Right lobe of liver (tissue), 6 donors: ENCODE measurements at places on chromosomes 4 and X. TPM values are rescaled to one million over a fixed set of nuclear protein-coding genes. Genes with fewer than 3 reads are reported as not detected.

DNA sequence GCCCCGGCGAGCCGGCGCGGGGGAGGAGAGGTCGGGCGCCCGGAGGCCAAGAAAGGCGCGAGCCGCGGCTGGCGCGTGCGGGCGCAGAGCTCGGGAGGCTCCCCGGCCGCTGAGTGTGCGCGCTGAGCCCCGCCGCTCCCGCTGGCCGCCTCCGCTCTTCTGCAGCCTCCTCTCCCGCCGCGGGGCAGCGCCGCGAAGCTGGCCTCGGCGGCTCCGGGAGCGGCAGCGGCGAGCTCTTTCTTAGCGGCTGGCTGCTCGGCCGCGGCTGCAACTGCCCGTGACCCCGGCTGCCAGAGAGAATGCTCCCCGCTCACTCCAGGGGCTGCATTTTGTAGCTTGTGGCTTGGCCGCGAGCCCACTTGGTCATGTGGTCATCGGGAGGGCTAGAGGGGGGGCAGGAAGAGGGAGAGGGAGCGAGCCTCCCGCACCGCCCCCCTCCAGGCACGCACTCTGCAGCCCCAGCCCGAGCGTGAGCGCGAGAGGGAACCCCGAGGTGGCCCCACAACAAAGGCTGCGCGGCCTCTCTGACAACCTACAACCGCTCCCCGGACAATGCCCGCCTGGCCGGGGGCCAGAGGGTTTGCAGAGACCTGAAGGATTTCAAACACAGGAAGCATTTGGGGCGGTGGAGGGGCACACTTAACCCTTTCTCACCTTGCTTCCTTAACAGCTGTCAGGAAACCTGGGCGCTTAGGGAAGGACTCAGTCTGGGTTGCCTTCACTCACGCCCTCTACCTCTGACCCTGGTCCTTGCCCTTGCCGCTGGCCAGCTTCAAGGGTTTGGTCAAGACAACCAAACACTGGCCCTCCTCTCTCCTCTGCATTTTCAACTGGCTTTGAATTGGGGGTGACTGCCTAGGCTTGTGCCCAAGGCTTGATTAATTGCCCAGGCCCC, at the start of gene APLN:
Gene APLN, minus strand, starts transcription at position 305 of the 895 bp plus-strand sequence. CDS start 326 bp downstream, outside the sequence.
- H3K4me3 ChIP-seq = peak within 1 kb of the TSS; percentile 45
- no peaks in the 10 kb centered on the region for H3K27me3 ChIP-seq
- H3K27ac ChIP-seq = no peak within 1 kb of the TSS
- peaks cover 4% of the 10 kb centered on the region for H3K4me1 ChIP-seq

DNA sequence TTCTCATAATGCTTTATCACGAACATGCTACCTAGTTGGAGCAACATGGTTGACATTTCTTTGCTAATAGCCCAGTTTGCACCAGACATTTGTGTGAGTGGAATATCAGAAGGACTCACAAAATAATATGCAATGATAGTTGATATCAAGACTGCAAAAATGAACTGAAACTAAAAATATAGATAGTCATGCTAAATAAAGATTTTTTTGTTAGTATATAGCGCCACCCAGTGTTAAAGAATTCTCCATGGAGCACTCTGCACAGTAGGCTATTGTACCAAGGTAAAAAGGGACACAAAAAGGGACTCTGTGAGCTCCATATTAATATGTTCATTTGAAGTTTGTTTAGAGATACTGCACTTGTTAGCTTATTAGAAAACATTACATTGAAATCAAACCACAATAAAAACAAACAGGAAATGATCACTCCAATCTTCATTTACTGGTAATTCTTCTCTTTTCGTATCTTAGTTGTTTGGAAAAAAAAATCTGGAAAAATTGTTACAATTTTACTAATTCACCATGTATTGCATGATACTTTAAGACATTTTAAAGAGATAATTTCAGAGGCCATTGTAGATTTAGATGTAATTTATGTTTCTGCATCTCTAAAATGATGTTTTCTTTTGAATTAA, 1509.6 kb downstream of the ADGRL3 start:
- no peaks in the 10 kb centered on the region for H3K4me1 ChIP-seq
- DNase-seq = no peak
- no peaks in the 10 kb centered on the region for H3K36me3 ChIP-seq
- no peak overlapping the region for H3K4me3 ChIP-seq

GRCh38 chr4:74439952-74440351, 5.0 kb upstream of the AREG start:
- DNase-seq = no peak
- H3K4me3 ChIP-seq = no peak overlapping the region
- H3K4me1 ChIP-seq = no peaks in the 10 kb centered on the region
- H3K36me3 ChIP-seq = no peaks in the 10 kb centered on the region
- H3K27me3 ChIP-seq = no peaks in the 10 kb centered on the region

DNA sequence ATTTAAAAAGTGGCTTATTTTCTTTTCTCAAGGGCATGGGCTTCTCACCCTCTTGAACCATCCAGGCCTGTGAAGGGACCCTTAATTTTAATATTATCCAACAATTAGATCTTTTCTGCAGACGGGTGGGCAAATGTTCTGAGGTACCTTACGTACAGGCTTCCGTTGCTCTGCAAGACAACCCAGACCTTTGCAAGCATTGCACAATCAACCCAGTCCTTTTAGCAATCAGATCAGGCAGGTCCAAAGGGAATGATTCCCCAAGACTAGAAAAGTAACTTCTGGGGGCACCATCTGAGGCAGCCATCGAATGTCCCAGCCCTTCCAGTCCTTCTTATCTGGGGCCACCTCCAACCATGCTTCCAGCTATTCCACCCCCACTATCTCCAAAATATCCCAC, 67.3 kb upstream of the TACR3 start:
- H3K27me3 ChIP-seq = no peaks in the 10 kb centered on the region
- no peaks in the 10 kb centered on the region for H3K4me1 ChIP-seq
- H3K27ac ChIP-seq = no peak overlapping the region
- DNase-seq = no peak
- no peak overlapping the region for H3K4me3 ChIP-seq

- H3K36me3 ChIP-seq = no peaks in the 10 kb centered on the region
- no peak overlapping the region for H3K27ac ChIP-seq
- DNase-seq = peak; percentile 58
- H3K4me1 ChIP-seq = no peaks in the 10 kb centered on the region
These were observed 126.5 kb downstream of the KIT start for GRCh38 chr4:54784161-54784671.

- DNase-seq = peak; percentile 61
- H3K4me3 ChIP-seq = no peak overlapping the region
- no peaks in the 10 kb centered on the region for H3K27me3 ChIP-seq
- H3K4me1 ChIP-seq = no peaks in the 10 kb centered on the region
These were observed 443.6 kb upstream of the AR start for GRCh38 chrX:67100031-67100884.

GRCh38 chr4:70614184-70614555, 14.4 kb upstream of the ENAM start:
- no peaks in the 10 kb centered on the region for H3K36me3 ChIP-seq
- H3K27ac ChIP-seq = no peak overlapping the region
- no peaks in the 10 kb centered on the region for H3K27me3 ChIP-seq
- no peaks in the 10 kb centered on the region for H3K4me1 ChIP-seq
- no peak for DNase-seq

DNA sequence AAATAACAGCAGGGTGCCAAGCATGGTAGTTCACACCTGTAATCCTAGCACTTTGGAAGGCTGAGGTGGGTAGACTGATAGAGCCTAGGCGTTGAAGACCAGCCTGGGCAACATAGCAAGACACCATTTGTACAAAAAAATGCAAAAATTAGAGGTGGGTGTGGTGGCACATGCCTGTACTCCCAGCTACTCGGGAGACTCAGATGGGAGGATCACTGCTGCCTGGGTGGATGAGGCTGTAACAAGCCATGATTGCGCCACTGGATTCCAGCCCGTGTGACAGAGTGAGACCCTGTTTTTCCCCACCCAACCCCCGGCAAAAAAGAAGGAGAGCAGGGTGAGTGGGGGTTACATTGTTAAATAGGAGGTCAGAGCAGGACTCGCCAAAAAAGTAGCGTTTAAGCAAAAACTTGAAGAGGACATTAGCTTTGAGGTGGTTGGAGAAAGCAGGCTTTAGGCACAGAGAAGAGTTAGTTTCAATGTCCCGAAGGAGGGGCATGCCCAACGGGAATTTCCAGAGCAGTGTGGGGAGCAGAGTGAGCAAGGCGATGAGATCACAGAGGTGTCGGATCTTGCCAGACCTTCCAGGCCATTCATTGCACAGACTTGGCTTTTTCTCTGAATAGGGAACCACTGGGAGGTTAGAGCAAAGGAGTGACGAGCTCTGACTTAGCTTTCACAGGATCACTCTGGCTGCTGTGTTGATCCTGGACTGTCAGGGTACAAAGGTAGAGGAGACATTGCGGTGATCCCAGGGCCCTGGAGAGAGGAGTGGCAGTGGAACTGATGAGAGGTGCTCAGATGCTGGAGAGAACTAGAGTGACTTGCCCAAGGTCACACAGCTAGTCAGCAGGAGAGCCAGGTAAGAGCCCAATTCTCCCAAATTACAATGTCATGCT, 70.6 kb downstream of the TRAPPC11 start:
- no peaks in the 10 kb centered on the region for H3K27me3 ChIP-seq
- DNase-seq = no peak
- no peaks in the 10 kb centered on the region for H3K4me1 ChIP-seq
- no peak overlapping the region for H3K4me3 ChIP-seq
- H3K36me3 ChIP-seq = no peaks in the 10 kb centered on the region

MAGEA4 gene
- total RNA-seq = not detected

GRCh38 chr4:187354740-187355139, 631.1 kb upstream of the FAT1 start:
- no peaks in the 10 kb centered on the region for H3K36me3 ChIP-seq
- H3K4me3 ChIP-seq = no peak overlapping the region
- H3K4me1 ChIP-seq = no peaks in the 10 kb centered on the region
- no peak for DNase-seq
- no peak overlapping the region for H3K27ac ChIP-seq

- H3K27ac ChIP-seq = no peak overlapping the region
- no peak overlapping the region for H3K4me3 ChIP-seq
- H3K36me3 ChIP-seq = peaks cover 26% of the 10 kb centered on the region
- no peaks in the 10 kb centered on the region for H3K27me3 ChIP-seq
These were observed 2.8 kb downstream of the FIP1L1 start for GRCh38 chr4:53380221-53380620.

DNA sequence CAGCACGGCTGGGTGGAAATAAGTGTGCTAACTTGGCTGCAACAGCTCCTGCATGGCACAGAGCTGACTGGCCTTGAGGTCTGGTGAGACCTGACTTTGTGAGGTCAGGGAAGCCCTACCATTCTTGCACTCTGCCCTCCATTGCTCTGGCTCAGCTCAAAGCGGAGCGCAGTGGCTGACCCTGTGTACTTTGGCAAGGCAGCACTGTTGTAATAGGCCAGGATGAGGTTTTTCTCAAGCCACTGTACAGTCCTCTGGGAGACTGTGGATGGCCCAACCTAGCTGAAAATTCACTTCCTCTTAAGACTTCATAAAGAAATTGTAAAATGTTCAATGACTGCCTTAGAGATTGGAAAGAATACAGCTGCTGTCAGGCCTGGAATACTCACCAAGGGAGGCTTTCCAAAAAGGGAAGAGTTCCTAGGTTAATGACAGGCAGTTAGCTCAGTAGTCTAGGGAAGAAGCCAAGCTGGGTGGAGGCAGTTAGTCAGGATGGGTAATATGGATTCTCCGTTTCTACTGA, 129.8 kb downstream of the GUCY2F start:
- DNase-seq = peak; percentile 58
- H3K36me3 ChIP-seq = no peaks in the 10 kb centered on the region
- H3K27ac ChIP-seq = no peak overlapping the region
- no peak overlapping the region for H3K4me3 ChIP-seq

GRCh38 chr4:17636696-17637622, 22.5 kb downstream of the MED28 start:
- no peak overlapping the region for H3K27ac ChIP-seq
- H3K4me1 ChIP-seq = no peaks in the 10 kb centered on the region
- DNase-seq = peak; percentile 81
- H3K4me3 ChIP-seq = no peak overlapping the region
- H3K27me3 ChIP-seq = no peaks in the 10 kb centered on the region
- peaks cover 25% of the 10 kb centered on the region for H3K36me3 ChIP-seq

ADGRG4 gene
- not detected for total RNA-seq

TEX11 gene
- total RNA-seq = not detected

PABPC5 gene
- 0.62 TPM for total RNA-seq

GRCh38 chr4:123478859-123479345, 82.3 kb downstream of the SPRY1 start:
- H3K27ac ChIP-seq = no peak overlapping the region
- H3K4me3 ChIP-seq = no peak overlapping the region
- no peaks in the 10 kb centered on the region for H3K4me1 ChIP-seq
- peak; percentile 62 for DNase-seq
- H3K36me3 ChIP-seq = no peaks in the 10 kb centered on the region
